ENCODE measurements at places on chromosomes 12 and 14.

- DNase-seq, result no peak
Measured at GRCh38 chr12:48237162-48237561, 34.1 kb upstream of the OR10AD1 start.

DNA sequence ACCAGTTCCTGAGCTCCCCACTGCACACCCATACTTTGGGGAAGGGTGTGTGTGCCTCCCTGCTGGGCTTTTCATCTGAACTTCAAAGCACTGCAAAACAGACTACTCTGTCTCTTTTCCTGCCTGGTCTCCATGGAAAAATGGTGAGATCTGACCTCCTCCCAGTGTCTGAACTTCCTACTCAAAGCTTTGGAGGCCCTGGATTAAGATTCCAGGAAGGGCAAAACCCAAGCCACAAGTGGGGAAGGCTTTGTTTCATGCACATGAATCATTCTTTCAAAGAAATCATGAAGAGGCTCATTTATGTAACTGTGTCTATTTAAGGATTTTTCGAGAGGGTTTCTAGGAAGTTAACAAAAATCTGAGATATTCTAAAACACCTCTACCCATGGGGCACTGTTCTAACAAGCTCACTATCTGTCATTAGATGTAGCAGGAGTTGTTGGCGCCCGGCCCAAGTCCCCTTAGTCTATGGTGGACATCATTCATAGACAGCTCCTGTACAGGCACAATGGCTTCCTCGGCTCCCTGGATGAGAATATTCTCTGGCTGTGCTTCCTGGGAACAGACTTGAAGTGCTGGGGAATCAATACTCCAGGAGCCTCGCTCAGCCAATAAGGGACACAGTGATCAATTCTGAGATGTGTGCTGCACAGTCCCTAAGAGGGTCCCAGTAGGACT lies 224.0 kb downstream of the KTN1 start:
- DNase-seq, result peak; percentile 59

GRCh38 chr12:53212931-53213330 lies 5.9 kb upstream of the ITGB7 start:
- no peak for DNase-seq

GRCh38 chr12:223841-224240 lies 9.9 kb upstream of the SLC6A12 start:
- DNase-seq, result no peak

- peak; percentile 79 for DNase-seq
Measured at GRCh38 chr14:77099425-77100167, 1.5 kb downstream of the CIPC start.

DNA sequence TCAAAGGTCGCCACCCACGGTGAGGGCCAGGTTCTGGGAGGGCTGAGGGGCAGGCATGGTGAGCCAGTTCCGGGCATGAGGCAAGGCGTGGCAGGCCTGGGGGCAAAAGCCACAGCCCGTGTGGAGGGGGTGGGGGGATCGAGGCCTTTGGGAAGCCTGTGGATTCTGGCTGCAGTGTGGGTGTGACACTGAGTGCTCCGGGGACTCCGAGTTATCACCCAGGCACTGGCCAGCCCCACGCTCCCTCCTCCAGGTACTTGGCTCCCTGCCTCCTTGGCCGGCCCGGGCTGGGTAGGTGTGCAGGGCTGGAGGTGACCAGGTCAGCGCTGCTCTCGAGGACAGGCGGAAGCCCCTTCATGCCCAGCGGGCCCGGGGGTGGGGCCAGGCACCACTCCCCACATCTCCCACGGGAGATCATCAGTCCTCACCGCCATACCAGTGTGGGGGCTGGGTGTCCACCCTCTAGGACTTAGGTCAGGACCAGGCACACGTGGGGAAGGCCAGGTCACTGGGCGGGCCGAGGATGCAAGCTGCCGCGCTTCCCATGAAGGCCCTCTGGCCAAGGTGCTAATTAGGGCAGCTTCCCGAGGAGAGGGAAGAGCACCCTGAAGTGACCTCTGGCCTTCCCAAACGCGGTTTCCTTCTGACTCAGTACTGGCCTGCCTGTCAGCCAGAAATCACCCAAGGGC lies 34.1 kb upstream of the TDRD9 start:
- no peak for DNase-seq

DNA sequence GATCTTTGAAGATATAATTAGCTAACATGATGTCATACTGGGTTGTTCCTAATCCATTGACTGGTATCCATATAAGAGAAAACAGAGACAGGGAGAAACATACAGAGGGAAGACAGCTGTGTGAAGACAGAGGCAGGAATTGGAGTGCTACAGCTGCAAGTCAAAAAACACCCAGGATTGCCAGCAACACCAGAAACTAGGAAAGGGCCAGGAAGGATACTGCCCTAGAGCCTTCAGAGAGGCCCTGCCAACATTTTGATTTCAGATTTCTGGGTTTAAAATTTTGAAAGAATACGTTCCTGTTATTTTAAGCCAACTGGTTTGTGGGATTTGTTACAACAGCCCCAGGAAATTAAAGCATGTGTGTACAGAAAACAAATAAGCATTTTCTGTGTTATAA lies 473.7 kb upstream of the FLRT2 start:
- no peak for DNase-seq

- peak; percentile 100 for DNase-seq
Measured at GRCh38 chr14:100375266-100375962, 52.3 kb downstream of the SLC25A47 start.

- no peak for DNase-seq
Measured at GRCh38 chr12:85574291-85574690, 261.9 kb downstream of the RASSF9 start.

- DNase-seq, result no peak
Measured at GRCh38 chr12:32822344-32822743, 66.6 kb upstream of the YARS2 start.

- DNase-seq, result peak; percentile 32
Measured at GRCh38 chr14:68208626-68209317, 389.2 kb downstream of the RAD51B start.

- no peak for DNase-seq
Measured at GRCh38 chr14:104732931-104733681, 9.1 kb downstream of the ADSS1 start.

- DNase-seq, result no peak
Measured at GRCh38 chr14:37673439-37673838, 78.0 kb downstream of the TTC6 start.

DNA sequence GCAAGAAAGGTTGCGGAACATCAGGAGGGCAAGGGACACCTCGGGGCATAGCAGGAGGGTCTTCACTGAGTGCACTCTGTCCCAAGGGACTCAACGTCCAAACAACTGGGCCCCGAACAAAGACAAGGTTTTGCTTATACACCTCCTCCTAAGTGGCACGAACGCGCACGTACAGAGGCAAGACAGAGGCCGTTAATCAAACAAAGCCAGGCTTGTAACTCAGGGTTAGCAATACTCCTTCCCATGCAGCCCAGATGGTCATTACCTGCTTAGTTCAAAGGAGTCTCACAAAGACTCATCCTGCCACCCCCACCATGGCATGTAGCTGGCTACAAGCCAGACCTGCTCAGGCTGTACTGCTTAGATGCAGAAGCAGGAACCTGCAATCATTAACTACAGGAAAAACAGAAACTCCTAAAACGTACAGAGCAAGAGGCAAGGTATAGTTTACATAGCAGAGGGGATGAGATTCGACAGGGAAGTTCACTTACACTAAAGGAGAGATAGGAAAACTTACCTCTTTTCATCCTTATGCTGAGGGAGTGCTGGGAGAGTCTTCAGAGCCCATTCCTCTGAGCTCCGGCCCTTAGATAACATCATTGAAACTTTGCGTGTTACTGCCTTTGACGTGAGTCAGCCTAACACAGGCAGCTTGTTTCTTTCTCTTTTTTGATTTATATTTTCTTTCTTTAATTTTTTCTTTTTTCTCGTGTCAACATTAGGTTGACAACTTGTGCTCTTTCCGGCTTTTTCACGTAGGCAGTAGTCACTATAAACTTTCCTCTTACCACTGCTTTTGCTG lies 1319.1 kb downstream of the TMEM121 start:
- no peak for DNase-seq

- DNase-seq, result no peak
Measured at GRCh38 chr12:6963016-6963731, 7.3 kb downstream of the PHB2 start.

DNA sequence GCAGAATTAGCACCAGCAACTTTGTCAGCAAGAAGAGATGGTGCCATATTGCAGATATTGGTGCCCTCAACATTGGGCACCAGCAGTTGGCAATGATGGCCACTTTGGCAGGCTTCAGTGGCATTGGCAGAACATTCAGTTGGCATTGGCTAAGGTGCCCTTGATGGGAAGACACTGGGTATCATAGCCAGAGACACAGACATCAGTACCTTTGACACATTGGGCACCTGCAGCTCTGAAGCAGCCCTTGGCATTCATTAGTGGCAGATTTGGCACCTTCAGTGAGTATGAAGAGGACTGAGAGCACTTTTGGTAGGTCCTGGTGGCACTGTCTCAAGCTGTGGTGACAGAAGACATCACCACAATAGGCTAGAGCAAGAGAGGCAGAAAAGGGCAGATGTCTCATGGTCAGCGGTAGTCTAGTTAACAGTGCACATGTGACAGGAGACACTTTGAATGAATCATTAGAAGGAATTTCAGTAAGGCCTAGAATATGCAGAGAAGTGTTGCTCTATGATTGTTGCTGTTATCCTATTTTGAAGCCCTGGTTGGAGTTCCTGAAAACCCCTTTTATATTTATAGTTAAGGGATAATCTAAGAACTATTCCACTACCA lies 422.2 kb downstream of the APAF1 start:
- no peak for DNase-seq

DNA sequence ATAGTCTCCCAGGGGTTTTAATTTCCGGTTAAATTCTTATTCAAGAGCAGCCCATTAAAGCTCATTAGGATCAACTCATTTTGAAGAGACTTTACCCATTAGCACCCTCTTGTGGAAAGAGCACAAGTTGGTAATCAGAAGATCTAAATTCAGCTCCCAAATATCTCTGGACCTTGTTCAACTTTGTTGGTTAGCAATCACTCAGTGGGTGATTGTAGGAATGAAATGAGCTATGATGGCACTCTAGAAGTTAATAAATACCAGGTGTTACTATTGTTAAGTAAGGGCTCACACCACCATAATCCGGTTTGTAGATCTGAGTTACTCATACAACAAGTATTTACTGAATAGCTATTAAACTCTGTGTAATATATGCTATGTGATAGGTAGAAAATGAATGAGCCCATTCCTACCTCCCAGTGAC lies 42.9 kb downstream of the TRIP11 start:
- DNase-seq, result peak; percentile 91

- no peak for DNase-seq
Measured at GRCh38 chr12:27064397-27065342, 17.7 kb downstream of the C12orf71 start.

DNA sequence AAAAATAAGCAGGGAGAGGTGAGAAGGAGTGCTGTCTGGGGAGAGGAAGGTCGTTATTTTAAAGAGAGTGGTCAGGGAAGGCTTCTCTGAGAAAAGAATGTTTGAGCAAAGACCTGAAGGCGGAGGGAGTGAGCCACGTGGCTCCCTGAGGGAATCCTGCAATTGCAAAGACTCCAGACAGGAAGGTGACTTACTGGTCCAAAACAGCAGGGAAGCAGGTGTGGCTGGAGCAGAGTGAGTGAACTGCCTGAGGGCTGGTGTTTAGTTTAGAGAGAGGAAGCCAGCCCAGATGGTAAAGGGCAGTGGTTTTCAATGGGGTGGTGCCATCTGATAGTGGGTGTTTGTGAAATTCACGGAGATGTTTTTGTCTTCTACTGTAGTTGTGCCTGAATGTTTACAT lies 58.8 kb upstream of the LTA4H start:
- no peak for DNase-seq

DNA sequence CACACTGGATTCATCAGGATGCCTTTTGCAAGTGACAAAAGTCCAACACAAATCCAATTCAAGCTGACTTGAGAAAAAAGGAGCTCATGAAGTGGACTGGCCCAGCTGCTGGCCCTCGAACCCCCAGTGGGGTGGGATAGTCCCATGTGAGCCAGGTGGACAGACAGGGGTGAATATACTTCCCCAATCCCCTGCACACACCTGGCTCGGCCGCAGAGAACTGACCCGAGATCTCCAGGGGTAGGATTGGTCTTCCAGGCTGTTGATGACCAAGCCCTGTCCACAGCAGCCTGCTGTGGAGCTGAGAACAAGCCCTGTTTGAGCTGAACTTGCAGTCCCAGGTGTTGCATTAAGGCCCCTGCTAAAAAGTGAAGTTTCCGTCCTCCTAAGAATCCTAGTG lies 56.2 kb downstream of the TPCN1 start:
- no peak for DNase-seq

DNA sequence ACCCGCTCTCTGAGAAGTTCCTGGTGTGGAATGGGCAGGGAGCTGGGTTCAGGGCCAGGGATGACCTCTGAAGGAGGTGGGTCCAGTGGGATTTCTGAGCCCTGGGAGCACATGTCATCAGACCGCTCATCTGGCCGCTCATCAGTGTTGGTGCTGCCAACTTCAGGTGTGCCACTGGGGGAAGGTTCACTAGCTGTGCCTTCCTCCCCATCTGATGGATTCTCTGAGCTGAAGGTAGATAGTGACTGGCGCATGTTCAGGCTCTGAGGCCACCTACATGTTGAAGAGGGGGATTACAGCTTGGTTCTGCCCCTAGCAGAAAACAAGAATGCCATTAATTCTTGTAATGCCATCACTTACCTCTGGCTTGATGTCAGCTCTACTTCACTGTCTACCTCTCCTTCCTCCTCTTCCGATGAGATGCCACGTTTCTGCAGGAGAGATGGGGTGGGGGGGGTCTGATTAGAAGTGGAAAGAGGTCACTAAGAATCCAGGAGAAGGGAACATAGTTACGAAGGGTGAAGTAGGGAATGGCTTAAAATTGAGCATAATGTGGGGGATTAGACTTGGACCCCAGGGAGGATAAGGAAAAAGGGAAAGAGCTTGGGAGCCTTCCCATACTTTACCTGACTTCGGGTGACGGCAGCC lies 17.2 kb downstream of the MAP3K12 start:
- DNase-seq, result no peak

DNA sequence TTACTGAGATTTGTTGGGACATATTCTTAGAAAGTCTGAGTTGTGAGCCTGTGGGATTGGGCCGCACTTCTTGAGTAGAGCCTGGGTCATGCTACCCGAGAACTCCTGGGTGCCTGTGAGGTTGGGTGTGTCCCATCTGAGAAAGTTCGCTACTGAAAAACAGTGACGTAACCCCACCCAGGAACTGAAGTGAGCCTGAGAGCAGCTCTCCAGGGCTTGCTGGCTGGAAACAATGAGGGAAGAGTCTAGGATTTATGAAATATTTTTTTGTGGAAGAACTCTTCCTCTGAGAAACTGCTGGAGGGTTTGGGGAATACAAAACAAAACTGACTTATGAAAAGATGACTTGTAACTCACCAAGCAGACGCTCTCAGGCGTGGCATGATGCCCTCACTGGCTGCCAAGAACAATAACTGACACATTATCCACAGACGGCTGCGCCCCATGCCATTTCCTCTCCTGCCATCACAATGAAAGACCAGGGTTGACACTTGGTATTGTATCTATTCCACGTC lies 69.2 kb downstream of the RASSF3 start:
- DNase-seq, result peak; percentile 83

DNA sequence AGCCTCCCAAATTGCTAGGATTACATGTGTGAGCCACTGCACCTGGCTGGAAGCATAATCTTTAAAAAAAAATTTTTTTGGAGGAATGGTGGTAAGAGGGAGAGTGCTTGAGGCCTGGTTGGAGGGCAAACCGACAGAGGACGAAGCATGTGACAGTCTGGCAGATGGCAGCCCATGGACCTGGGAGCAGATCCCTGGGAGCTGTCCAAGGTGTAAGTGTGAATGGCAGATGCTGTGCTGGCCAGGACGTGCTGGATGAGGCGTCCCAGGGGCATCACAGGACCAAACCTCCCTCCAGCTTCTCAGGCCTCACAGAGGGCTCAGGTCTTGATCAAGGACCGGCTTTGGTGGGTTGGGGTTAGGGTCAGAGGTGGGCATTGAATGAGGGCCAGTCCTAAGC lies 128.4 kb upstream of the NCOR2 start:
- no peak for DNase-seq
